ENCODE measurements at places on chromosomes 11 and 22. TPM values are rescaled to one million over a fixed set of nuclear protein-coding genes. Genes with fewer than 3 reads are reported as not detected.

Gene OR56A4
- total RNA-seq = not detected

Gene ST14
- not detected for total RNA-seq

Gene OR4A16
- total RNA-seq = not detected

Gene MS4A15
- not detected for total RNA-seq

Gene RBFOX2
- total RNA-seq = 92.9 TPM

Gene TRIM22
- total RNA-seq = 89.6 TPM

Gene NUP98
- 91.9 TPM for total RNA-seq

Gene HMOX1
- total RNA-seq = 50.8 TPM

Gene SESN3
- 0.61 TPM for total RNA-seq

Gene MRGPRF
- 0.30 TPM for total RNA-seq

Gene SOX6
- under 0.01 TPM for total RNA-seq

Gene CD3E
- total RNA-seq = not detected

Measured in epithelial cell of umbilical artery (primary cell).